ENCODE measurements at places on chromosomes 7 and 10.
A peak's percentile ranks its signal among the peaks of the same experiment; 100 is the strongest.

DNA sequence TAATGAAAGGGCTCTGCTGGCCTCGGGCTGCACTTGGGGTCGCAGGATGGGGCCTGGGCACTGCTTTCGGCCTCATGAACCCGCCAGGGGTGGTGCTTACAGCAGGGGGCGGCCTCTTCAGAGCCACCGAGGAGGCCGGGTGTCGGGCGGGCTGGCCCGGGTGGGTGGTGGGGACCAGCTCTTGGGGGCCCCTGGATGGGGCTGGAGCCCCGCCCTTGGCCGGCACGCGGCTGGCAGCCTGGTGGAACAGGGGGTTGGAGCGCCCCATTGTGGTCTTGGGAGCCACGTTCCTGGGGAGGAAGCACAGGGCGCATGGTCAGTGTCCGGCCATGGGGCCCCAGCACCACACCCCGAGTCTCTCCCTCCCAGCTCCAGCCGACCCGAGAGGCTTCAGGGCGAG lies 8.8 kb downstream of the ADAM8 start:
- DNase-seq, result no peak

DNA sequence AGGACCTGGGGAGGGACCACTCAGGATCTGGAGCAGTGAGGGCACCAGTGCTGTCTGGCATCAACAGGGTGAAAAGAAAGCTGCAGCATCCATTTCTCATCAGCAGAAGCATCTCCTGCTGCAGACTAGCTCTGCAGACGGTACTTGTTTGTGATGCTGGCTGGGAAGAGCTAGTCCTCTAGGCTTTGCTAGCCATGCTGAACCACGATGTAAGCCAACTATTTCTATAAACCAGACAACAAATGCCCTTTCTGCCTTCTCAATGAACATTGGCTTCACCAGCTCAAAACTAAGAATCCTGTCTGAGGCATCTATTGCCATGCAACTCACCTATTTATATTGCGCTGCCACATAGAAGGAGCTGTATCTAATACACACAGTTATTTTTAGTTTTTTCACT lies 65.6 kb downstream of the CTTNBP2 start:
- DNase-seq, result no peak

DNA sequence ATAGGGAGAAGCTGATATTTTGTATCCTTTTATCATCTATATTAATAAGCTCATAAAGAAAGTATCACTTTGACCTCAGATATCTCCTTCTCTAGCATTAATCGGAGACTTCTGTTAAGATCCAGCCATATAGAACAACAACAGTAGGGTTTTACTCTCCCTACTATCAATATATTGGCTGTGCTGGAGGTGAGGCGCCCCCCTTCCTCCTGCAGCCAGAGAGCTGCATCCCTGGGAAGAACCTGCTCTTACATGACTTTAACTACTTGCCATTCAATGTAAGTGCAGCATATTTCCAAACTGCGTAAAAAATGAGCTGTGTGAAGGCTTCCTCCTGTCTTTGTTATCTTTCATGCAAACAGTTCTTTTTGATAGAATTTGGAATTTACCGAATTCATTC lies 247.8 kb downstream of the SDK1 start:
- no peak for DNase-seq

GRCh38 chr7:135653340-135654080 lies 8.8 kb upstream of the STMP1 start:
- no peak for DNase-seq

- peak; percentile 94 for DNase-seq
Measured at GRCh38 chr7:69412331-69413146, 185.7 kb upstream of the AUTS2 start.

DNA sequence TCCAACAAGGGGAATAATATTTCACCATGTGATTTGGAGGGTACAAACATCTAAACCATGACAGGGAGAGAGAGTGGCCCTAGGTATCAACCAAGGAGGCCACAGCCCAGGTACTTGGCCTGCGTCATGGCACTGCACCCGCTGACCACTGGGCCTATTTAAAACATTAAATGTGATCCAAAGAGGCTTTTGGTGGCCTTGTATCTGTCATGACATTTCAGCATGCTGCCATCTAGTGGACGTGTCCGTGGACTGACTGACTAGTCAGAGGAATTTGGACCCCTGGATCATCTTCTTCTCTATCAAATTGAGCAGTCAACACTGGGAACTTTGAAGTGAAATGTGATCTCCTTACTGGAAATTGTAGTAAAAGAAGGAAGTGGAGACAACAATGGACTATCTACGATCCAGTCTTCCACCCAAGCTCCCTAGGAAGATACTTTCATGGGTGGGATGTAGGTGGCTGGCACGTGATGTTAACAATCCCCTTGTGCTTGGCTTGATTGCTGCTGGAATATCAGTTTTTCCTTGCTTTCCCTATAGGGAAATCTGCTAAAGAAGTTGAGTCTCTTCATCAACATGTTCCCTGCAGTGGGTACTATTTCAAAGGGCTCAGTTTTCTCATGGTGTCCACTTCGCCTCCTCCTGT lies 24.6 kb upstream of the ITGA8 start:
- peak; percentile 67 for DNase-seq

Measured in GM23248 (cell line).